ENCODE measurements at places on chromosomes 11 and 22. TPM values are rescaled to one million over a fixed set of nuclear protein-coding genes. Genes with fewer than 3 reads are reported as not detected.

Gene UBQLN3
- total RNA-seq = 0.38 TPM

Gene SYT8
- not detected for total RNA-seq

Gene AGBL2
- 0.79 TPM for total RNA-seq

Gene MMP27
- total RNA-seq = 0.14 TPM

Gene OR5T1
- not detected for total RNA-seq

Gene PGGHG
- total RNA-seq = 20.7 TPM

GRCh38 chr11:126103150-126103549 is 40.5 kb upstream of the CDON start:
- DNase-seq = no peak

GRCh38 chr11:32479291-32479690 is 44.0 kb upstream of the WT1 start:
- DNase-seq = no peak

GRCh38 chr11:59273373-59273841 is 60.7 kb upstream of the MPEG1 start:
- DNase-seq = no peak
